ENCODE measurements at places on chromosomes 13 and 19. TPM values are rescaled to one million over a fixed set of nuclear protein-coding genes. Genes with fewer than 3 reads are reported as not detected.

DNA sequence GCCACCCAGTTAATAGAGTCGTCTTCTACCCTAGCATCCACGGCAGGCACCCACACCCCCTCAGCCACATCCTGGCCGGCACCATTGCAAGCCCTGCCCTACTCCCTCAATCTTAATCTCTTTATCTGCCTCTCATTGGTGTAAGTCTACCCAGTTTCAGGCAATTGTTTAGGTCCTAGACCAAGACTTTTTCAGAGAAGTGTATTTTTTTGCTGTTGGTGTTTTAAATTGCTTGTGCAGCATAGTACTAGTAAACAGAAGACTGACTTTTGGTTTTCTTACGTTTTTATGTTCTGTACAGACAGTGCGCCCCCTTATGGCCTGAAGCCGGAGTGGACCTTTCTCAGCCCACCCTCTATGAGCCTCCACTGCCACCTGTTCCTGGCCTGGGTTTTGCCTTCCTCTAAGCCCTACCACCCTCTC, 2.3 kb upstream of the LCP1 start:
- DNase-seq = no peak
- H3K27ac ChIP-seq = no peak overlapping the region
- no peaks in the 10 kb centered on the region for H3K36me3 ChIP-seq
- H3K4me1 ChIP-seq = no peaks in the 10 kb centered on the region
- H3K4me3 ChIP-seq = no peak overlapping the region

- H3K4me3 ChIP-seq = no peak overlapping the region
- no peak overlapping the region for H3K27ac ChIP-seq
- peaks cover 8% of the 10 kb centered on the region for H3K27me3 ChIP-seq
- DNase-seq = no peak
Measured at GRCh38 chr19:13621413-13621812, 115.1 kb upstream of the CACNA1A start.

- H3K36me3 ChIP-seq = no peaks in the 10 kb centered on the region
- H3K27ac ChIP-seq = no peak overlapping the region
- H3K4me1 ChIP-seq = no peaks in the 10 kb centered on the region
Measured at GRCh38 chr19:7697721-7698287, 4.1 kb downstream of the FCER2 start.

GRCh38 chr13:26688286-26688685, 72.3 kb downstream of the GPR12 start:
- no peak for DNase-seq
- no peak overlapping the region for H3K4me3 ChIP-seq
- H3K36me3 ChIP-seq = peaks cover 22% of the 10 kb centered on the region
- no peak overlapping the region for H3K27ac ChIP-seq

DNA sequence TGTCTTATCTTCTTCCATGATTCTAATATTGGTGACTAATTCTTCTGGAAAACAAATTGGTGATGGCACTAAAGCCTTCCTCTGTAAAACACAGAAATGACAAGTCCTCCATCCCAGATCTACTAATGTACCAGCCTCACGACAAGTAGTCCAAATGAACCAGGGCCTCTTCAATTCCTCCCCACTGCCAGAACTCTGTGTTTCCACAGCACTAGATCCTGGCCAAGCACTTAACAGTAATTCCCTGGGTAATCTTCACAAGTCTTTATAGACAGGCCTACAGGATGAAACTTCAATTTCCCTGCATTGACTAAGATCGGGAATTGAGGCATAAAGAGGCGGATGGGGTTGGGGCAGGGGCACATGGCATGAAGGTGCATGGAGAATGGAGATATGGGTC, 52.7 kb downstream of the SIAH3 start:
- H3K27ac ChIP-seq = no peak overlapping the region
- no peak for DNase-seq
- no peaks in the 10 kb centered on the region for H3K36me3 ChIP-seq
- no peaks in the 10 kb centered on the region for H3K27me3 ChIP-seq

- H3K4me1 ChIP-seq = no peaks in the 10 kb centered on the region
- no peak for DNase-seq
- no peak overlapping the region for H3K27ac ChIP-seq
- no peaks in the 10 kb centered on the region for H3K27me3 ChIP-seq
Measured at GRCh38 chr13:75129331-75129730, 352.6 kb downstream of the TBC1D4 start.

- H3K4me3 ChIP-seq = no peak overlapping the region
- no peaks in the 10 kb centered on the region for H3K27me3 ChIP-seq
Measured at GRCh38 chr19:4877753-4878490, 10.5 kb upstream of the PLIN3 start.

Gene HRC
- 10.5 TPM for total RNA-seq

Gene FSTL3
- 32.1 TPM for total RNA-seq

Gene OR10H1
- total RNA-seq = not detected

Gene ZNF57
- 5.2 TPM for total RNA-seq
